Chondrocyte (in vitro differentiated cells): ENCODE measurements at places on chromosomes 2 and 18. TPM values are rescaled to one million over a fixed set of nuclear protein-coding genes. Genes with fewer than 3 reads are reported as not detected.

Gene RETREG2
- total RNA-seq = 81.1 to 88.0 TPM (median 85.0 TPM) in 3 replicates

Gene CDH2
- total RNA-seq = 175 to 208 TPM (median 198 TPM) in 3 replicates

Gene SERPINB13
- total RNA-seq = not detected in 3 replicates

Gene CEBPZOS
- total RNA-seq = not detected in 3 replicates

Gene KCNG2
- not detected in 3 replicates for total RNA-seq

Gene CFAP221
- 0.45 to 0.65 TPM (median 0.46 TPM) in 3 replicates for total RNA-seq

Gene CCDC178
- not detected in 3 replicates for total RNA-seq

Gene SP3
- total RNA-seq = 56.9 to 59.4 TPM (median 58.7 TPM) in 3 replicates

Gene GAD1
- total RNA-seq = not detected in 3 replicates

Gene TRMT61B
- total RNA-seq = 8.8 to 12.5 TPM (median 10.1 TPM) in 3 replicates

GRCh38 chr18:37502036-37502435, 63.6 kb downstream of the CELF4 start:
- DNase-seq = no peak
- H3K4me3 ChIP-seq = no peak overlapping the region
- H3K27ac ChIP-seq = no peak overlapping the region

DNA sequence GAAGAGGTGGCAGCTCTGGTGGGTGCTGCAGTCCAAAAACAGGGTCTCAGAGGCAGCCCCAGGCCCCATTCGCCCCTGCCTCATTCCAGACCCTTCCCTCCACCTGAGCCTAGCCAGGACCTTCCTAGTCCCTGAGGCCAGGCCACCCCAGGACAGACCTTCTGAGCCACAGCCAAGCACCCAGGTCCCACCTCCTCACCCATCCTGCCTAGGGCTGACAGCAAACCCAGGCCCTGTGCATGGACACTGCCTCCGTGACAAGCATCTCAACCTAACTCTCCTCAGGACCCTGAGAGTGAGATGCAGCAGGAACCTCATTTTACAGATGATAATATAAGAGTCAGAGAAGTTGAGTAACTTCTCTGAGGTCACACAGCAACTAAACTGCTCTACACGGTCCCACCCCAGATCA, 15.5 kb downstream of the ADRA2B start:
- H3K4me3 ChIP-seq = no peak overlapping the region
- H3K36me3 ChIP-seq = peaks cover 5% of the 10 kb centered on the region
- DNase-seq = no peak
- H3K27me3 ChIP-seq = no peaks in the 10 kb centered on the region
- no peak overlapping the region for H3K27ac ChIP-seq

GRCh38 chr2:72963423-72964145, 46.3 kb downstream of the EMX1 start:
- H3K36me3 ChIP-seq = peaks cover 13% of the 10 kb centered on the region
- DNase-seq = peak; percentile 53
- peaks cover 6% of the 10 kb centered on the region for H3K4me1 ChIP-seq
- no peak overlapping the region for H3K27ac ChIP-seq

GRCh38 chr2:104289651-104290565, 564.0 kb upstream of the POU3F3 start:
- no peak overlapping the region for H3K4me3 ChIP-seq
- no peak overlapping the region for H3K27ac ChIP-seq
- H3K27me3 ChIP-seq = no peaks in the 10 kb centered on the region
- H3K36me3 ChIP-seq = no peaks in the 10 kb centered on the region
- H3K4me1 ChIP-seq = peaks cover 5% of the 10 kb centered on the region

DNA sequence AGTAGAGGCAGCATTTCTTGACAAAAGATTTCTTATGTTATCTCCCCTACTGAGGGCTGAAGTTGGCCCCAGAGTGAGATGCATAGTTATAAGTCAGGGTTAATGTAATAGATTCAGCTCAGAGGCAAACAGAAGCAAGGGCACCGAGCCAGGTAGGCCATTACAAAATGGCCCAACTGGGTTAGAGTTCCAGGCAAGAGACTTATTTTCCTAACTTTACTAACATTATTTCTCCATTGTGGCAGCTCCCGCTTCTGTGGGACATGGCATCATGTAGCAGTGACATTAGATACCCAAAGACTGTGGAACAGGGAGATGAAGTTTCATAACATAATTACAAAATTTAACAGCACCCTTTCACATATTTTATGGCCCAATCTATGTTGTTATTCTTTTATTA, 27.1 kb downstream of the TSPYL6 start:
- peaks cover 2% of the 10 kb centered on the region for H3K36me3 ChIP-seq
- H3K27me3 ChIP-seq = no peaks in the 10 kb centered on the region
- no peak overlapping the region for H3K4me3 ChIP-seq
- no peak for DNase-seq
- H3K27ac ChIP-seq = no peak overlapping the region
- H3K4me1 ChIP-seq = peaks cover 24% of the 10 kb centered on the region

DNA sequence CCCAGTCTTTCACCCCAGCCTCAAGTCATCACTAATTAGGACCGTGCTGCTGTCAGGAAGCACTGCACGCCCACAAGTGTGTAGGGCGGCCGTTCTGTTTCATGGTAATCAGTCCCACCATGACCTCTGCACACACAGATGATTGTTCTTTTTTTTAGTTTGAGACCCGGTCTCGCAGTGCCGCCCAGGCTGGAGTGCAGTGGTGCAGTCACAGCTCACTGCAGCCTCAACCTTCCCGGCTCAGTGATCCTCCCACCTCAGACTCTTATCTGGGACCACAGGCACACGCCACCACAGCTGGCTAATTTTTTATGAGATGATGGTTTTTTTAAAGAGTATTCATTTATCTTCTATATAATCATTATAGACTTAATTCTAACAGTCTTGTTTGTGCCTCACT, 1.8 kb upstream of the IAH1 start:
- no peak overlapping the region for H3K27ac ChIP-seq
- H3K36me3 ChIP-seq = peaks cover 12% of the 10 kb centered on the region
- peaks cover 29% of the 10 kb centered on the region for H3K4me1 ChIP-seq

DNA sequence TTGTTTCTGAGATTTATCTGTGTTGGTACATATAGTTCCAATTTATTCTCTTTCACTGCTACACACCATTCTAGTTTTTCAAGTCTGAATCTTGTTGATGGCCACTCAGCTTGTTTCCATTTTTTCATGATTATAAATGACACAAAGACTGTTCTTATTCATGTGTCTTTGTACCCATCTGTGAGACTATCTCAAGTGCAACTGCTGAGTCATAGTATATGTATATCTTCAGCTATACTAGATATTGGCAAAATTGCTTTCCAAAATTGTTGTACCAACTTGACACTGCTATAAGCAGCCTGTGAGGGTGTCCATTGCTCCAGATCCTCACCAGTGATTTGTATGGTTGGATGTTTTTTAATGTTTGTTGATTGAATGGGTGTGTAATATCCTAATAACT, 37.2 kb upstream of the RTN4 start:
- peak overlapping the region; percentile 23 for H3K27ac ChIP-seq
- H3K36me3 ChIP-seq = no peaks in the 10 kb centered on the region
- DNase-seq = no peak

DNA sequence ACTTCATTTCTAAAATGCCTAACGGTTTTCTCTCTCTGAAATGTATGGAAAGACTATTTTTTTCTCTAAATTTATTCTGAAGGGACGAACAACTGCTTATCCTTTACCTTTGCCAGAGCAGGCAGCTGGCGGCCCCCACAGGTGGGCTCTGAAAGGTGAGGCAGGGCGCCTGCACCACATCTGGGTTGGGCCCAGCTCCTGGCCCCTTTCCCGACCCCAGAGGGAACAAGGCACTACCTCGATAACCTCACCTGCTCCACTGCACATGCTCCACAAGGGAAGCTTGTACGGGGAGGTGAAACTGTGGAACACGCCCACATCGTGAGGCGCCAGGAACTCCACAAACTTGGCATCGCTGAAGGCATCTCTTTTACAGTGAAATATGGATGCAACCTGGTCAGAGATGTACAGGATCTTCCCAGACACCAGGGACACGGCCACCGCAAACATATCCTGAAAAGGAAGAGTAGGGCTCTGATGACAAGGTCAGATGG, 17.3 kb downstream of the PER2 start:
- H3K4me3 ChIP-seq = no peak overlapping the region
- H3K4me1 ChIP-seq = no peaks in the 10 kb centered on the region
- H3K27ac ChIP-seq = no peak overlapping the region
- DNase-seq = no peak
- peaks cover 11% of the 10 kb centered on the region for H3K36me3 ChIP-seq
- no peaks in the 10 kb centered on the region for H3K27me3 ChIP-seq

GRCh38 chr2:153476816-153477635, 1.5 kb downstream of the RPRM start:
- peaks cover 13% of the 10 kb centered on the region for H3K4me1 ChIP-seq
- no peak for DNase-seq
- H3K27me3 ChIP-seq = peaks cover 62% of the 10 kb centered on the region
- H3K36me3 ChIP-seq = no peaks in the 10 kb centered on the region
- H3K4me3 ChIP-seq = no peak overlapping the region

- H3K4me3 ChIP-seq = no peak overlapping the region
- H3K27me3 ChIP-seq = no peaks in the 10 kb centered on the region
- no peak overlapping the region for H3K27ac ChIP-seq
- peaks cover 30% of the 10 kb centered on the region for H3K4me1 ChIP-seq
- peaks cover 15% of the 10 kb centered on the region for H3K36me3 ChIP-seq
Measured at GRCh38 chr2:215742021-215742420, 271.3 kb downstream of the MREG start.

- H3K4me1 ChIP-seq = peaks cover 15% of the 10 kb centered on the region
- H3K36me3 ChIP-seq = no peaks in the 10 kb centered on the region
- no peaks in the 10 kb centered on the region for H3K27me3 ChIP-seq
- peak overlapping the region; percentile 6 for H3K27ac ChIP-seq
- no peak overlapping the region for H3K4me3 ChIP-seq
Measured at GRCh38 chr2:164920430-164920829, 34.9 kb downstream of the SLC38A11 start.

DNA sequence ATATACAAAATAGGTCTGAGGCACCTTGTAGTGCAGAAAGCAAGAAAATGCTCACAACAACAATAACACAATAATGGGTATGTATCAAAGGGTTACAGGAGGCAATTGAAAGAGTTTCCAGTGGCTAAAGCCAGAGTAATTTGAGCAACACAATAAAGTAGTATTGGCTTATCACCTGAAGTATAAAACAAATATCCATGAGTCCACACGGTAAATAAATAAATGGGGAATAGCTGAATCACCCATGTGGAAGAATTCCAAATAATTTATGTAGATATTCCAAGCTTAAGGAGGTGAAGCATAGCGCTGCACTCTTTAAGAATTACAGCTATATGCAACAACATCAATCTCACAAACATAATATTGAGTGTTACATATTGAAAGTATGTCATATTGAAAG, 110.8 kb downstream of the AFF3 start:
- DNase-seq = no peak
- no peak overlapping the region for H3K27ac ChIP-seq
- no peak overlapping the region for H3K4me3 ChIP-seq
- H3K4me1 ChIP-seq = peaks cover 44% of the 10 kb centered on the region
- no peaks in the 10 kb centered on the region for H3K27me3 ChIP-seq

- H3K27ac ChIP-seq = no peak overlapping the region
- H3K36me3 ChIP-seq = no peaks in the 10 kb centered on the region
- H3K27me3 ChIP-seq = peaks cover 3% of the 10 kb centered on the region
- peaks cover 7% of the 10 kb centered on the region for H3K4me1 ChIP-seq
- H3K4me3 ChIP-seq = no peak overlapping the region
- DNase-seq = no peak
Measured at GRCh38 chr2:39881494-39881893, 102.4 kb upstream of the THUMPD2 start.

- no peak overlapping the region for H3K27ac ChIP-seq
- no peaks in the 10 kb centered on the region for H3K4me1 ChIP-seq
- peak; percentile 79 for DNase-seq
Measured at GRCh38 chr2:232541195-232541960, 1.9 kb downstream of the CHRNG start.

- H3K36me3 ChIP-seq = no peaks in the 10 kb centered on the region
- H3K4me3 ChIP-seq = no peak overlapping the region
- no peak for DNase-seq
- peaks cover 66% of the 10 kb centered on the region for H3K4me1 ChIP-seq
Measured at GRCh38 chr2:28084564-28084963, 194.0 kb downstream of the BABAM2 start.

DNA sequence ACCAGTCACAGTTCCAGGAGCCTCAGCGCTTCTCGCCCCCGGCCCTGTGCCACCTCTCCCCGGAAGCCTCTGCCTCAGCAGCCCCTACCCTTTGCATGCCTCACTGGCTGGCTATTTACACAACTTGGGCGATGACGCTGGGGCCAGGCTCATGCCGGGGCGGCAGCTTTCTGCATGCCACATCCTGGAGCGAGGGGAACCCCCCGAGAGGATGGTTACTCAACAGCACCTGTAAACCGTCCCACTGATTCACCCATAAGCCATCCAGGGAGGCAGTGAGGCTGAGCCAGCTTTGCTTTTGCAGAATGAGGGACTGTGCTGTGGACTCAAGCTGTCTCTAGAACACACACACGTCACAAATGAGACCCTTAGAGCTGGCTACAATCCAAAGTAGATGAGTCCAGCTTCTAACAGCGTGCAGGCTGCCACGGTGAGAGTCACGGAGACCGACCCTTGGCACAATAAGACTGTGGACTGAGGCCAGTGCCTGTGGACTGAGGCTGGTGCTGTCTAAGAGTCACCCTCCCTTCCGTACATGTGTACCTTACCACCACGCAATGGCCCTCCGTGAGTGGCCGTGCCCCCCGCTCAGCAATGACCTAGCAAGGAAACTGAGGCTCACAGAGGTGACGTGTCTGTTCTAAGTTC, 45.6 kb upstream of the ODC1 start:
- peaks cover 12% of the 10 kb centered on the region for H3K4me1 ChIP-seq
- peaks cover 25% of the 10 kb centered on the region for H3K27me3 ChIP-seq
- no peak overlapping the region for H3K27ac ChIP-seq
- no peak overlapping the region for H3K4me3 ChIP-seq
- peaks cover 5% of the 10 kb centered on the region for H3K36me3 ChIP-seq

DNA sequence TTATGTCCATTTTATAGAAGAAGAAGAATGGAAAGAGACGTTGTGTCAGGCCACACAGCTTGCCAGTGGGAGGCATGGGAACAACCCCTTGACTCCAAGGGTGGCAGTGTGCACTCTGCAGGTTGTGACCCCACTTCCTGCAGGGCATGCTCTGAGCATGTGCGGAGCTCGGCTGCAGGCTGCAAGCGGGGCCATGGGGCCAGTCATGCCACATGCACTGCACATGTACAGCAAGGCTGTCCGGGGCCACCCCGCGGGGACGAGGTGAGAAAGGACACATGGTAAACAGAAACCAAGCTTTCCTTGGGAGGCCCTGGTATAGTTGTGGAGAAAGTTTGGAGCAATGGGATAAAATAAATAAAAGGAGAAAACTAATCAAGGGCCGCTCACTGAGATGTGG, 47.4 kb upstream of the DNMT3A start:
- H3K4me3 ChIP-seq = no peak overlapping the region

DNA sequence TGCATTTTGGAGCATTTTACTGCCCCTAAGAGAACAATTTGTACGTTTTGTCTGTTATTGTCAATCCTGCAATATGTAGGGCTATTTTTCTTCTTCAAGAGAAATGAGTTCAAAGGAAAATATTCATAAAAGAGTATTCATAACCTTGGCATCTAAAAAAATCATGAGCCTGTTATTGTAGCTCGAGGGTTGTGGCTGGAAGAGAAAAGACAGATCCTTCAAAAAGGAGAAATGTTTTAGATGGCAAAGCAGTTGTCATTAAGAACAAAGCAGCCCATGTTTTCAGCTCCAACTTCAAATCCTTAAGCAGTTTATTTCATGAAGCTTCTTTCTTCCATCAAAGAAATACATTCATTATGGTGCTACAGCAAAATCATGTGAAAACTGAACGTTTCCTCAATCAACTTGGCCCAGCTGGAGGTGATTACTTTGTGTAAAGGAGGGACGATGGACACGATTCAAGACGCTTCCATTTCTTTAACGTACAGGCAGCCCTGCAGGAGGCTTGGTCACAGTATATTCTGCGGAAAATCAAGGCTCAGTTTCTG, 31.4 kb downstream of the QPCT start:
- H3K27ac ChIP-seq = no peak overlapping the region
- peaks cover 25% of the 10 kb centered on the region for H3K4me1 ChIP-seq
- no peak overlapping the region for H3K4me3 ChIP-seq
- no peak for DNase-seq
